Vagina (tissue), 2 donors: ENCODE measurements at places on chromosomes 3 and 15.

- DNase-seq = no peak
Observed at GRCh38 chr15:67331676-67332075, 77.1 kb downstream of the IQCH start.

DNA sequence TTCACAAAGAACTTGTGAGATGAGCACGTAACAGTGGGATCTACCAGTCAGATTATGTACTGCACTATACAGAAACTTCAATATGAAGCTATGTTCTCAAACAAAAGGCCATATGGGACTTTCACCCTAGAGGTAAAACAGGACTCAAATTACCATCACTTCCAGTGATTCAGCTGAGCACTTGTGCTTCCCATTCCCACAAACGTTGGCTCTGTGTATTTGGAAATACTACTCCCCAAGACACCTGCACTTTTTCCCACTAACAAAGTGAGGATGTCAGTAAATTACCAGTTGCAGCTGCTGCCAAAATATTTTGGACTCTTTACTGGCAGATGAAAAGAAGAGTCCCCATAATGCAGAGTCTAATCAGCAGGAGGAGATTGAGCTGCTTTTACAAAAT, 1570.1 kb downstream of the SI start:
- no peak for DNase-seq

DNA sequence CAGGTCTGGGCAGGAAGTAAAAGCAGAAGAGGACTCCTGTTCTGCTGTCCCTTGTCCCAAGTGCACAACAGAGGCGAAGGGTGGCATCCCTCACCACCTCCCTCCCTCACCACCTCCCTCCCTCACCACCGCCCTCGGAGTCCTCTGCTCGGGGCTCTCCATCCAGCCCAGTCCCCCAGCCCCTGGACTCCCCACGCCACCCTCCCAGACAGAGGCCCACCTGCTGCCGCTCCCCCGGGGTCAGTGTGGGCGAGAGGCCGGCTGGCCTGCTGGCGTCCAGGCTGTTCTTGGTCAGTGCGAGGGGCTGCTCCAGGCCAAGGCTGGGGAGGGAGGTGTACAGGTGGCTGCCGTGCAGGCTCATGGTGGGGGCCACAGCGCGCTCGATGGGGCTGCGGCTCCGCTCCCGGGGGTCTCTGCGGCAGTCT, 79.1 kb downstream of the VGLL4 start:
- DNase-seq = peak; percentile 86

GRCh38 chr3:30341851-30342250, 264.6 kb upstream of the TGFBR2 start:
- no peak for DNase-seq

DNA sequence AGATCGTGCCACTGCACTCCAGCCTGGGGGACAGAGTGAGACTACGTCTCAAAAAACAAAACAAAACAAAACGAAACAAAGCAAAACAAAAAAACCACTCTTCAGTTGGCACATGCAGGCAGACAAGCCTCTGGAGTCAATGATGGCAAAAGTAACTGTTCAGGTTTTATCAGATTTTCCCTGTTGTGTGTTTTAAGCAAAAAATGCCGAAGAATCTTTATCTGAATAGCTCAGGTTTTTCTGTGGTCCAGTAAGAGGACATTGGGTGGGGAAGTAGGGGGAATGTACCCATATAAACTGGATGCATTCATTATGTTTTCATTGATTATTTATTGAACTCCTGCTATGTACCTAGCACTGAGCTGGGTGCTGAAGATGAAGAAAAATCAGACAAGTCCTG, 20.8 kb upstream of the BCL2A1 start:
- no peak for DNase-seq

DNA sequence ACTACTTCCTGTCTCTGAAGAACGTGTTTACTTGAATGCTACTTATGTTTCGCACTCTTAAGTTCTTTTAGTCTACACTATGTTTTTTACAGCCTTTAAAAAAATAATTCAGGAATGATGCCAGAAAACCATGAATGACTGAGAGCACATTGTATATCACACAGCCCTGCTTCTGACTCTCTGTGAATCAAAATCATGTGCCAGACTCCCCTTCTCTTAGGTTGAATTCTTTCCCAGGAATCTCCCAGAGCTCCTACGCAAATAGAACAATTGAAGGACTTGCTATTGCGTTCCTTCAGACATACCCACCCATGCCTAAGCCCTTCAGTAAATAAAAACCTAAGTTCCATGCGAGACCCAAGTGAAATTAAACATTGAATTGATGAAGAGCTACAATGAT, 782.0 kb upstream of the ALCAM start:
- no peak for DNase-seq

DNA sequence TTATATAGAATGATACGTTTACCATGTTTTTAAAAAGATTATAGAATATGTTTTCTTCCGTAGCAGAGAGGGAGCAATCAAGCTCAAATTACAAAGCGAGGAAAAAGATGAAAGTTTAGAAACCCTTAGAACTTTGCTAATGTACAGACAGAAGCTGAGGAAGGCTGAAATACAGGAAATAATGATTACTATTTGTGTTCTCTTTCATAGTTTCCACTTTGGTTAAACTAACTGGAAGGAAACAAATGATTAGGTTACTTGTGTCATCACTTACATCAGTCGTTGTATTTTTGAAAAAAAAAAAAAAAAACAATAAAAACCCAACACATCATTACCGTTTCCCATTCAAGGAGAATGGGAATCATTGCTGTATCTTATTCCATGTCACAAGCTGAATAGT, 337.8 kb upstream of the CBLB start:
- DNase-seq = no peak

- no peak for DNase-seq
Observed at GRCh38 chr3:58491506-58492402, at the start of gene KCTD6. Gene KCTD6, plus strand, starts transcription at chr3:58492096. Its CDS starts 6,660 bp downstream, at chr3:58498756.

- no peak for DNase-seq
Observed at GRCh38 chr3:138068579-138069174, 46.7 kb downstream of the DZIP1L start.

GRCh38 chr3:190533511-190534281, 19.8 kb downstream of the IL1RAP start:
- peak; percentile 93 for DNase-seq

- no peak for DNase-seq
Observed at GRCh38 chr15:68465861-68466560, 34.0 kb upstream of the ITGA11 start.

- no peak for DNase-seq
Observed at GRCh38 chr3:36989005-36989404, 3.9 kb downstream of the EPM2AIP1 start.

DNA sequence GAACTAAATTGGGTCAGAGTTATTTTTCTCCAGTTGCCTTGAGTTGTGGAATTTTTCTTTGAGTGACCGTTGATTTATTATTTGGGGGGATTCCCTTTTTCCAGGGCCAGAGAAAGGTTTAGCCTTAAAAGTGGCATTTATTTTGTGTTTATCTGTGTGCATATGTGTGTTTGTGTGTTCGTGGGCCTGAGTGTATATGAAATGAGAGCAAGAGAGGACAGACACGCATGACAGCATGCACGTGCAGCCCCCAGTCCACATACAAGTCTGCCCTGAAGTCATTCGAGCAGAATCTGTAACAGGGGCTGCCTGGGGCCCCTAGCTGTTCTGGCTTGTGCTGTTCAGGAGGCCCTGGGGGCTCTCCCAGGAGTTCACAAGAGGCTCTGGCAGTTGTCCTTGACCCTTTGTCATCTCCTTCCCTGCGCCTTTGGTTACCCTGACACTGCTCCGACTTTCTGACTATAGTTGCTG, 18.3 kb upstream of the TRAK1 start:
- no peak for DNase-seq

- no peak for DNase-seq
Observed at GRCh38 chr3:59540696-59541095, 490.9 kb upstream of the CFAP20DC start.
